HFFc6 (cell line): ENCODE measurements at places on chromosomes 5 and 9.

DNA sequence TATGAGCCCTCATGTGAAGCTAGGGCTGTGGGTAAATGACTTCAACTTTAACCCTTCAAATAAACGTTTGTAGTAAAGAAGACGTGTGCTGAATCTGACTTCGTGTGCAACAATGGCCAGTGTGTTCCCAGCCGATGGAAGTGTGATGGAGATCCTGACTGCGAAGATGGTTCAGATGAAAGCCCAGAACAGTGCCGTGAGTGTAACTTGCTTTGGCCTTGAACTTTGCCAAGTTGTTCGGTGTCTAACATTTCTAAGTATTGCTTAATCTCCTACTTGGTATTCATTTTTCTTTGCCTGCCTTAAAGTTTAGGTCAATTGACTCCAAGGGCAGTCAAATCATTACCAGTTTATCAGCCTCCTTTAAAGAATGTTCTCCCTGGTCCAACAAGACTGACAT lies 18.2 kb downstream of the VLDLR start:
- H3K4me1 ChIP-seq: peaks cover 13% of the 10 kb centered on the region
- H3K36me3 ChIP-seq: peaks cover 15% of the 10 kb centered on the region
- no peak for DNase-seq
- no peak overlapping the region for H3K27ac ChIP-seq
- H3K4me3 ChIP-seq: no peak overlapping the region

DNA sequence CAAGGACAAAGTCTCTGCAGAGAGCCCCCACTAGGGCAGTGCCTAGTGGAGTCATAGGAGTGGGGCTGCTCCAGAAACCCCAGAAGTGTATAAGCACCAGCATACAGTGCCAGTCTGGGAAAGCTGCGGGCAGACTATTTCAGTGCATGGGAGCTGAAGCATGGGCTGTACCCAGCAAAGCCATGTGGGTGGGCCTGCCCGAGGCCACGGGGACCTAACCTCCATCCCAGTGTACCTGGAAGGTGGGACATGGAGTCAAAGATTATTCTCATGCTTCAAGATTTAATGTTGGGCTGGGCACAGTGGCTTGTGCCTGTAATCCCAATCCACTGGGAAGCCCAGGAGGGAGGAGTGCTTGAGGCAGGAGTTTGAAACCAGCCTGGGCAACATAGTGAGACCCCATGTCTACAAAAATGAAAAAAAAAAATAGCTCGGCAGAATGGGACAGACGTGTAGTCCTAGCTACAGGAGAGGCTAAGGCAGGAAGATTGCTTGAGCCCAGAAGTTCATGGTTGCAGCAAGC lies 36.7 kb downstream of the PTPDC1 start:
- no peaks in the 10 kb centered on the region for H3K4me1 ChIP-seq
- H3K36me3 ChIP-seq: peaks cover 4% of the 10 kb centered on the region

- 0 out of 2 replicates have a peak, but pooled peaks cover 6% of the 10 kb centered on the region for H3K36me3 ChIP-seq
- DNase-seq: no peak
- H3K4me1 ChIP-seq: no peaks in the 10 kb centered on the region
- H3K27me3 ChIP-seq: no peaks in the 10 kb centered on the region
Observed at GRCh38 chr9:89751079-89751825, 146.4 kb downstream of the GADD45G start.

DNA sequence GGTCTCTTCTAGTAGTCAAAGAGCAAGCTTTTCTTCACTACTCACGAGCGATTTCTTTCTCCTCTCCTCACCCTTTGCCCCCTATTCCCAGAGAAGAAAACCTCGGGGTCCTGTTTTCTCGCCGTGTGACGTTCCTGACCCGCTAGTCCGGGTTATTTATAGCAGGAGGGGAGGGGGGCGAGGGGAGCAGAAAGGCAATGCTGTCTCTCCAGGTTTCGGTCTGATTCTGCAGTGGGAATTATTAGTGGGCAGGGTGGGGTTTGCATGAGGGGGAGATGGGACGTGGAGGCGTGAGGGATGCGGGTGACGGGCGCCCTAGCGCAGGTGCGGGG lies 847 bp upstream of the GABRB2 start:
- H3K27ac ChIP-seq: no peak overlapping the region
- no peak for DNase-seq
- no peak overlapping the region for H3K4me3 ChIP-seq
- H3K27me3 ChIP-seq: peaks cover 14% of the 10 kb centered on the region
- H3K4me1 ChIP-seq: 0 out of 2 replicates have a peak, but pooled peaks cover 7% of the 10 kb centered on the region

DNA sequence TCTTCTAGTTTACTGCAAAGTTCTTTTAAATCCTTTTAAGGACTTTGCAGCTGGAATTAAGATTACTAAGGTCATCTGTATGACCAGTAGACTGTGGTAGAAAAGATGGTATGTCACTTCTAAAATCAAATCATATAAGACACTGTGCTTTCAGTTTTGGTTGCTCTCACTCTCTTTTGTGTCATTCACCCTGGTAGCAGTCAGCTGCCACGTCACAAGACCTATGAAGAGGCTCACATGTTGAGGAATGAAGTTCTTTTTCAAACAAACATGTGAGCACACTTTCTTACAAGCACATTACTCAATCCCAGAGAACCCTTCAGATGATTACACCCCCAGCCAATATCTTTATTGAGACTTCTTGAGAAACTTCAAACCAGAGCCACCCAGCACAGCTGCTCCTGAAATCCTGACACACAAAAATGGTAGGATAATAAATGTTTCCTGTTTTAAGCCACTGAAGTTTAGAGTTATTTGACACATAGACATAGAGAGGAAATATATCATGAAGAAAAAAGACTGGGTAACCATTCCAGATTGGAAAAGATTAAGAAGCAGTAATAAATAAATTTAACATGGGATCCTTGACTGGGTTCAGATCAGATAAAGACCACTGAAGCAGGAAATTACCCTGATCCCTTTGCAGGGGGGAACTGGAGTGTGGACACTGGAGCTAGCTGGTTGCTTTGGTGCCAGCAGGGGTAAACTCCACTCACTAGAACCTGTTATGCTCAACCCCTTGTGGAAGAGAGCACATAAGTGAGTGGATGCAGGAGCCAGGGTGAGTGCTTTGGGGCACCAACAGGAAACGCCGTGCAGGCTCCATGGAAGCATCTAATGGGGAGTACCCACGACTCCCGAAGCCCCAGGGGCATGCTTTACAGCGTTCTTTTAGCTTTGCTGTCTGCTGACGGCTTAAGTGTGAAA lies 64.1 kb downstream of the SLCO4C1 start:
- no peaks in the 10 kb centered on the region for H3K4me1 ChIP-seq
- no peaks in the 10 kb centered on the region; the same call in 1 of the 2 replicates for H3K27me3 ChIP-seq
- H3K36me3 ChIP-seq: no peaks in the 10 kb centered on the region
- H3K27ac ChIP-seq: no peak overlapping the region
- no peak for DNase-seq
- no peak overlapping the region for H3K4me3 ChIP-seq

GRCh38 chr9:113381909-113382411 lies 5.2 kb upstream of the HDHD3 start:
- DNase-seq: no peak
- H3K4me3 ChIP-seq: no peak overlapping the region
- peaks cover 3% of the 10 kb centered on the region; the same call in 1 of the 2 replicates for H3K27me3 ChIP-seq
- peaks cover 10% of the 10 kb centered on the region for H3K36me3 ChIP-seq
- no peaks in the 10 kb centered on the region for H3K4me1 ChIP-seq

DNA sequence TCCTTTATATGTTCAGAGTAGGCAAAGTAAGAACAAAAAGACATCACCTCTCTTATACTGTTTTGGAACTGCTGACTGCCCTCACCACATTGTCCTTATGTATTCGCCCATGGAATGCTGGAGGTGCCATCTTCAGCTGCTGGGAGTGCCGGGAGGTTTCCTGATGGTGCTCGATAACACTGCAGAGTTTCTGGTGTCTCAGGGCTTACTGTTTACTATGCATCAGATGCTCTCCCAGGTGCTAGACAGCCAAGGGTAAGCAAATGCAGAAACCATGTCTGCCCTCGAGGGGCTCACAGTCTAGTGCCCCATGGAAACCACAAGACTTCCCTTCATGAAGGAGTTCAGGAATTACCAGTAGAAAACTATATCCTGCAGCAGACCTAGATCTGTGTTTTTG lies 70.1 kb upstream of the SMIM23 start:
- no peak overlapping the region for H3K4me3 ChIP-seq
- no peaks in the 10 kb centered on the region for H3K36me3 ChIP-seq
- no peak for DNase-seq
- H3K27me3 ChIP-seq: peaks cover 19% of the 10 kb centered on the region
- no peak overlapping the region for H3K27ac ChIP-seq

DNA sequence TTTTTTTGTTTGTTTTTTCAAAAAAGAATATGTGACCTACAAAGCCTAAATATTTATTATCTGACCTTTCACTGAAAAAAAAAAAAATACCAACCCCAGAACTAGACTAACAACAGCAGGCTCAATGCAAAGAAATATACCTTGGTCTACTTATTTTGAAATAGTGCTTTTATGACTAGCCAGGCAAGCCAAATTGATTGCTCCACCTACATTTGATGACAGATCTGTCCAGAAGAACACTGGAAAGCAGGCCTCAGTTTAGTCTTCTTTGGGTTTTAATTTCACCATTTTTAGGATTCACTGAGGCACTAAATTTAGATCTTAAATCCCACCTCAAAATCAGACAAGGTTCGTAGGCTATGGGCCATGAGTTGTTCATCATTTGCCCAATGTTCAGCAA lies 97.3 kb downstream of the PLPP1 start:
- H3K36me3 ChIP-seq: peaks cover 58% of the 10 kb centered on the region
- peak overlapping the region; percentile 59 for H3K4me3 ChIP-seq
- DNase-seq: no peak
- H3K27me3 ChIP-seq: peaks cover 2% of the 10 kb centered on the region
- peaks cover 42% of the 10 kb centered on the region for H3K4me1 ChIP-seq

- peaks cover 3% of the 10 kb centered on the region; the same call in 1 of the 2 replicates for H3K27me3 ChIP-seq
- H3K4me3 ChIP-seq: no peak overlapping the region
- H3K4me1 ChIP-seq: no peaks in the 10 kb centered on the region
- H3K27ac ChIP-seq: no peak overlapping the region
- DNase-seq: no peak
Observed at GRCh38 chr5:100731768-100732167, 171.3 kb downstream of the ST8SIA4 start.

GRCh38 chr5:136631186-136631585 lies 265.8 kb upstream of the TRPC7 start:
- no peaks in the 10 kb centered on the region for H3K4me1 ChIP-seq
- no peak for DNase-seq
- H3K4me3 ChIP-seq: no peak overlapping the region

DNA sequence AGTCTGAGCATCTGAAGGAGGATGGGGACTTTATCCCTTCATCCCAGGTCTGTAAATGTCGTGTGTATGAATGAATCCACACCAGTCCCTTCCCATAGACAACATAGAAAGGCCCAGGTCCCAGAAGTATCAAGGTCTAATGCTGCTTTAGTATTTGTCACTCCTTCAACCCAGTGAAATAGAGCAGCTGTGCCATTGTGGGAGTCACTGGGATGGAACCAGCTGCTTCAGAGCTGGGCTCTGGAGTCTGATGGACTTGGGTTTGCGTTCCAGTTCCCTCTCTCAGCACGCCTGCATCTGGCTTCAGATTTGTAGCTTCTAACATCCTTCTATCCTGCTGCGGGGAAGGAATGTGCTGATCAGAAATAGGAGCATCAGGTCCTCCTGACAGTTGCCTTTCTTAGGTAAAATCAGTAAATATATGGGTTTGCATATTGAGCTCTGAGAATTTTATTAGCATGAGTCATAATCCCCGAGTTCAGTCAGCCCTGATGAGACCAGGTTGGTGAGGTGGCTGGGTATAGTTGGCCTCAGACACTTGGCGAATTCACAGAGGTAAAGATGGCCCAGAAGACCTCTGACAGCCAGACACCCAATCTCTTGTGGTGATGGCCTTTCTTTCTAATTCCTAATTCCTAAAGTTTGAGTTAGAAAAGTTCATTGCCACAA lies 10.1 kb downstream of the ACO1 start:
- H3K4me1 ChIP-seq: peaks cover 57% of the 10 kb centered on the region
- no peak for DNase-seq
- no peaks in the 10 kb centered on the region; the same call in 1 of the 2 replicates for H3K27me3 ChIP-seq
- H3K36me3 ChIP-seq: peaks cover 26% of the 10 kb centered on the region

DNA sequence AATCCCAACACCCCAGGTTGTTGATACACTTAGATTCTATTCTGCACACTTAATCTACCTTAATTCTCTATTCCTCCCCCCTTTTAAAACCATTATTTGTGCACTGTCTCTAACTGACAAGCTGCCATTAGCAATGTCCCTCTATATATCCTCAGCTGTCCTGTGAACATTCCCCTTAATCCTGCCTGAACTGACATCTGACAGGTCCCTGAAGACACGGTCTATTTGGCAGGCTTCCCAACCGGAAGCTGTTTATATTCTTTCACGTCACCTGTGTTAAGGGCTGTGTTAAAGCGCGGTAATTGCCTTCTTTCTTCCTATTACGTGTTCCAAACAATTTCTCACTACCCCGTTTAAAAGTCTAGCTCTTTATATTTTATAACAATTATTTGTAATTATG lies 277.3 kb downstream of the CDH9 start:
- DNase-seq: no peak
- H3K36me3 ChIP-seq: no peaks in the 10 kb centered on the region
- H3K27me3 ChIP-seq: no peaks in the 10 kb centered on the region
- no peak overlapping the region for H3K27ac ChIP-seq

- DNase-seq: no peak
- peaks cover 14% of the 10 kb centered on the region for H3K36me3 ChIP-seq
- H3K4me3 ChIP-seq: peak overlapping the region; percentile 97
- peak overlapping the region; percentile 85 for H3K27ac ChIP-seq
- H3K27me3 ChIP-seq: no peaks in the 10 kb centered on the region; the same call in 1 of the 2 replicates
- peaks cover 38% of the 10 kb centered on the region for H3K4me1 ChIP-seq
Observed at GRCh38 chr5:154444556-154445421, 1.0 kb upstream of the SAP30L start.

DNA sequence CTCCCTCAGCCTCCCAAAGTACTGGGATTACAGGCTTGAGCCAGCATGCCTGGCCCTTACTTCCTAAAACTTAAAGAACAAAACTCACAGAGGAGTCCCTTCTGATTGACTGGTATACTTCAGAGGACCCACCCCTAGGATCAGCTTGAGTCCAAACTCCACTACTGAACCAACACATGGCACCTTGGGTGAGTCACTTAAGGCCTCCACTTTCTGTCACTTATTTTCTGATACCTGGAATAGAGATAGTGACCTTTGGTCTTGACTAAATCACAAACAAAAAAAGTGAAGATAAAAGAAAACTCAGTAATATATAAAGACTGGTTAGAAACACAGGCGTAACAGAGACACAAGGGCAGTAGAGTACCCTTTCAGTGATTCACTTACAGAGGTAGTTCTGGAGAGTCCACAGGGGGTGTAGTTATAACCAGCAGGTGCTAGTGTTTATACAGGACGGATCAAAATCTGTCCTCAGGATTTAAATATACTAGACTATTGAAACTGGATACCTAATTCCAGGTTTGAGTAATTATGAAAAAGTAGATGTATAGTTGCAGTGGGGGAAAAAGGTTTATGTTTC lies 274.3 kb upstream of the ANKRD55 start:
- no peaks in the 10 kb centered on the region for H3K36me3 ChIP-seq
- H3K4me3 ChIP-seq: no peak overlapping the region
- H3K27me3 ChIP-seq: peaks cover 4% of the 10 kb centered on the region
- H3K4me1 ChIP-seq: no peaks in the 10 kb centered on the region
- no peak for DNase-seq
